ENCODE measurements at places on chromosomes 7 and 10.

DNA sequence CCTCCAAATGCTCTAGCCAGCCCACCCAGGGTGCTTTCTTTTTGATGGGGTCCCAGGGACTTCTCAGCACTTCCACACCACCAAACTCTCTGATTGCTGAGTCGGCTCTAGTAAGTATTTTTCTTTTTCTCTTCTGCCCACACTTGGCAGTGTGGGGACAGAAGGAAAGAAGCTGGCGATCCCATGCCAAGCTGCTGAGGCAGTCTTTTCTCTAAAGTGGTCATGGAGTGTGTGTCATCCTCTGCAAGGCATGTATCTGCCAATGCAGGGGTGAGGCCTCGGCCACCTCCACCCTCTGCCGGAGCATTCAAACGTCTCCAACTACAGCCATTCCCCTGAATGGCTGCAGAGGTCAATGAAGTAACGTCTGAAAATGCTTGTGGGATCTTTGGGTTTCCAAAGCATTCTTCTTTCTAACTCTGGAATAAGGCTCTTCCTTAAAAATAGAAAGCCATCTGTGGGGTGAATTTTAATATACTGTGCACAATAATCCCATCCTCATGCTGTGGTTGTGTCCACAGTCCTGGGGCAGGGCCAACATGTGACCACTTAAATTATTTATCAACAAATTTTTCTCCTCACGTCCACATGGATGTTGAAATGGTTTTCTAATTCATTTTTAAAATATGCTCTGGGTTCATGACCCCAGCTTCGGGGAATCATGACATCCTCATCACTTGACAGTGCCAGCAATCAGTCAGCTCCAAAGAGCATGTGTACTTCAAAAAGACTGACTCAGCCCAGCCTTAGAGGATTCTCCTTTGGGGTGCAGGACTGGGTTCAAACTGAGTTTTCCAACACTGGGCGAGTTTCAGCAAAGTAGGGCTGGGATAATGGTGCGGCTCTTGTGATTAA is 171.3 kb upstream of the ITGB1 start:
- no peak for DNase-seq

- no peak for DNase-seq
Observed at GRCh38 chr7:155979994-155980393, 167.7 kb upstream of the SHH start.

GRCh38 chr10:9274206-9274755 is 1219.8 kb downstream of the GATA3 start:
- no peak for DNase-seq

DNA sequence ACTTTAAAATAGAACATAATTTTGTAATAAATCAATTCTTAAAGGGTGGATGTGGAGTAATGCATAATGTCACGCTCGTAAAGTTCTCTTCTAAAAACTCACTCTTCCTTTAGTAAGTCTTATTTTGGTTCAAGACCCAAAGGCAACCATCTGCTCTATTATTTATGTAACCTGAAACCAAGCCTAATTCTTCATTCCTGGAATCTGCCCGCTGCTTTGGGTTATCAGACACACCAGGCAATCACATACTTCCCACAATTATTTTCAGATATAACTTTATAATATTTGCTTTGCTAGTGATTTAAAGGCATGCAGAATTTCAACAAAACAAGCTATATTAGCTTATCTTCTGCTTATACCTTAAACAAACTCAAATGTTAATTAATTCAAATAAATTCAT is 39.0 kb downstream of the RAB11FIP2 start:
- no peak for DNase-seq

- DNase-seq = no peak
Observed at GRCh38 chr10:124069341-124070264, 23.8 kb downstream of the CHST15 start.

- no peak for DNase-seq
Observed at GRCh38 chr7:47345857-47346298, 236.0 kb downstream of the TNS3 start.

- no peak for DNase-seq
Observed at GRCh38 chr10:8352171-8353075, 297.9 kb downstream of the GATA3 start.

GRCh38 chr7:93092757-93093370 is 24.9 kb downstream of the SAMD9 start:
- no peak for DNase-seq

- DNase-seq = no peak
Observed at GRCh38 chr7:73909996-73910395, 49.0 kb downstream of the TMEM270 start.

DNA sequence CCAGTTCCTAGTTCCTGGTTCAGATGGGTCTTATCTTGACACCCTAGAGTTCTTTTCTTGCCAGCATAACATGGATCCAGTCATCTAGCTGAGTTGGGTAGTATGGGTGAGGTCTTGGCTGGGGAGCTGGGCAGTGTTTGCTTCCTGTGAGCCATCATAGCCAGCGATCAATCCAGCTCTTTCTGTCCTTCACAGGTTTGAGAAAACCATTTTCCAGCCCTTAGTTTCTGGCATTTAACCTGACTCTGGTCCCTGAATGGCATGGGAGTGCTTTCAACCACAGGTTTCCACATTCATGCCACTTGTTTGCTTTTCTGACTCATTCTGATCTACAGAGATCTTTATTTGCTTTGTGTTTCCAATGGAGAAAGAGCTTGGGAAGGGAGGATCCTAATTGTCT is 8.6 kb downstream of the SLC13A1 start:
- no peak for DNase-seq

DNA sequence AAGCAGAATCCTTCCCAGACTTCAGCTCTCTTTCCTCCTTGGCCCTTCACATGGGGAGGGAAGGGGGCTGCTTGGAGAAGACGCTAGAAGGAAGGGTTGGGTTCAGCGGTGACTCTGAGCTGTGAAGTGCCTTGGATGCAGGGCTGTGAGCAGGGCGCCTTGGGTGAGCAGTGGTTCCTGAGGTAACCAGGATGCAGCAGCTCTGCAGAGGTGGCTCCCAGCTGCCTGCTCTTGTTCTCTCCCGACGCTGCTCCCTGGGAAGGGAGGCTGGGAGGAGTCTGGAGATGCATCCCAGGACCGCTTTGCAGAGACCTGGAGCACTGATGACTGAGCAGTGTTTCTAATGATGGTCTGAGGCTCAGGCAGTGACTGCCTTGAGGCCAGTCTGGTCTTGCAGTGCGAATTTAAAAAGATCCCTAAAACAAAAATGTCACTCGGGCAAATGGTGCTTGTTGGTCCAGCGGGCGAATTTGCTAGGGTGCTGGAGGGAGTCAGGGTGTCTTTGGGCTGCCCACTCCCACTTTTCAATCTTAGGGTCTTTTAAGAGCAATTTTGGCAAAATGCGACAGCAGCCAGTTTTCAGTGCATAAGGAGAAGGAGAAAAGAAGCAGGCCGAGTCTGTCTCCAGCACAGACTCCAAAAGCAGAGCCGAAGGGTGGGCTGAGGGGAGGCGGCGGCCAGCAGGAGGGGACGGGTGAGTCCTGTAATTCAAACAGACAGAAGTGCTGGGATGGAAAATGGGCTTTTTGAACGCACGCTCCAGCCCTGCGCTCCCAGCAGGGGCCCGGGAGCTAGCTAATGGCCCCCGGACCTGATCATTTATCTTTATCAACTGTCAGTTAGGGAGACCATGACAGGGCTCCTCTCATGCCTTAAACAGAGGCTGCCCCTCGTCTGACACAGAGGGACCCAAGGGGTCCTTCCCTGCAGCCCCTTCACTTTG is 191.2 kb upstream of the SHH start:
- DNase-seq = no peak

- no peak for DNase-seq
Observed at GRCh38 chr7:71311576-71311975, 179.6 kb downstream of the GALNT17 start.

DNA sequence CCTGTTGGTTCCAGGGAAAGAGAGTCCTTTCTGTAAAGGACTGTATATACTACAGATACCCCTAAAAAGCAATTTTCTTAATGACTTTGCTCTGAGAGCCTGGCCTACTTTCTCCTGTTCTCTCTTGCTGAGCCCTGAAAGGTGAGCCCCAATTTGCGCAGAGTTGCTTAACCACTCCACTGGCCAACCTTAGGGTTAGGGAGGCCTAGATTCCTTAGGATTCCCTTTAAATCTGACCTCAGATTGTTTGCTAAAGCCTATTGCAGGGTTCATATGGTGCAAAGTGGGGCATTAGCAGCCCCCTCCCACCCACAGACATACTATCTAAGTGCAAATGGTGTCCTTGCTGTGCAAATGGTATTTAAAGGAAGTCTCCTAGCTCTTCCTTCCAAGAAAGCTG is 164.2 kb downstream of the RNLS start:
- no peak for DNase-seq

DNA sequence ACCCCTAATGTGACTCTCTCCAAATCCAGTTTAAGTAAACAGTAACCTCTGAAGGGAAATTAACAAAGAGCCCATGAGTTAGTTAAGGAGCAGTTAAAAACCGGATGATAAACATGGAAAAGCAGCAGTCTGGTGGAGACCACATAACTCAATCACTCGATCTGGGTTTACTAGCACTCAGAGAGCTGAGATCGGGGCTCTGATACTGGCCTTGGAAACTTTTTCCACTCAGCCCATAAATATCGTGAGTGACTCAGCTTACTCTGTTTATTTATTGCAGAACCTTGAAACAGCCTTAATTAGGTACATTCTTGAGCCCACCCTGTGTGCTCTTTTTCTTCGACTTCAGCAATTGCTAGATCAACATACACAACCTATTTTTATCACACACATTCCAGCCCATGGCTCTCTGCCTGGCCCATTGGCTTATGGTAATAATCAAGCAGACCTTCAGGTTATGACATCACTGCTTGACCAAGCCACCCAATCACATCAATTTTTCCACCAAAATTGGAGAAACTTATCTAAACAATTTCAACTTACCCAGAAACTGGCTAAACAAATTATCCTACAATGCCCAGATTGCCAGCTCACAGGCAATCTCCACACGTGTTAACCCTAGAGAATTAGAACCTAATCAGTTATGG is 82.2 kb upstream of the GPR22 start:
- DNase-seq = no peak

GRCh38 chr7:158570449-158571170 is 17.0 kb downstream of the PTPRN2 start:
- no peak for DNase-seq

DNA sequence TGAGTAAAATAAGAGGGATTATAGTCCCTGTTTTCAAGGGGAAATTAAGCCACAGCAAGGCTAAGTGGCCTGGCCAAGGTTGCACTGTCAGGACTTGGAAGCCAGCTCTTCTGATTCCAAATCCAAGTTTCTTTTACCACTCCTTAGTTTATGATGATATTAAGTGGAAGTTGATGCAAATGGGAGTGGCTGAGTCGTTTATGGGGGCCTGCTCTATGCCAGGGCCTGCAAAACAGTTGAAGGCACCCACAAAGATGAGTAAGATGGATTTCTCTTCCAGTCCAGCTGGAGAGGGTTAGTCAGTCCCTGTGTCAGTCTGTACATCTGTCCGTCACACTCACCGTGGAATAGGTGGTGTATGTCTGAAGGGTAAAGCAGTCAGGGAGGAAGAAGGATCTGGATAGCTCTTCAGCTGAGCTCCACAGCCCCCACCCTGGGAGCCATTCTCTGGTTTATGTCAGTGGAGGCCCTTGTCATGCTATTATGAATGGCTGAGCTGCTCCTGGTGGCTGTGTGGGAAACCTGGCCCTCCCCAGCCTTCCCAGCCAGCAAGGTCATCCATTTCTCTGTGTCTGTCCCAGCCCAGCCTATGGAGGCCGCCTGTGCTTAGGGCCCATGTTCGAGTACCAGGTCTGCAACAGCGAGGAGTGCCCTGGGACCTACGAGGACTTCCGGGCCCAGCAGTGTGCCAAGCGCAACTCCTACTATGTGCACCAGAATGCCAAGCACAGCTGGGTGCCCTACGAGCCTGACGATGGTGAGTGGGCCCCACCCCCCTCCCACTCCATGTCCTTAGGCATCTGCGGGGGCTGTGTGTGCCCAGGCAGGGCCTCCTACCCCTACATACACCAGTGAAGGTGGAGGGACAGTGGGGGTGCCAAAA is 44.5 kb downstream of the TBATA start:
- DNase-seq = no peak

DNA sequence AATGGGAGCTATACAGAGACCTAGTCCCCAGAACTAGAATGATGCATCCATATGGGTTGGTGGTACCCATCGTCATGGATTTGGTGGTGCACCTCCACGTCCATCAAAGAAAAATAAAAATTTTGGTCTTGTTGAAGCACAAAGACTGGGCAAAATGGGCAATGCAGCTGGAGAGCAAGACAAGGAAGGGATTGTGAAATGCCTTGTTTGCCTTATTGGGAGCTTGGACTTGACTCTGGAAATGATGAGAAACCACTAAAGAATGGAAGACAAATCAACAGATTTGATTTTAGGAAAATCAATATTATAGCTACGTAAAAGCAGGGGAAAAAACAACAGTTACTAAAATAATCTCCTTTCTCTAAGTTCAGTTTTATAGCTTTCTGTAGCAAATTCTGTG is 150.9 kb downstream of the CPED1 start:
- no peak for DNase-seq

Data from activated CD8-positive, alpha-beta memory T cell treated with anti-CD3 and anti-CD28 coated beads for 4 hours (primary cell).